Ascending aorta (tissue), 2 donors: ENCODE measurements at places on chromosomes 7 and 10.

DNA sequence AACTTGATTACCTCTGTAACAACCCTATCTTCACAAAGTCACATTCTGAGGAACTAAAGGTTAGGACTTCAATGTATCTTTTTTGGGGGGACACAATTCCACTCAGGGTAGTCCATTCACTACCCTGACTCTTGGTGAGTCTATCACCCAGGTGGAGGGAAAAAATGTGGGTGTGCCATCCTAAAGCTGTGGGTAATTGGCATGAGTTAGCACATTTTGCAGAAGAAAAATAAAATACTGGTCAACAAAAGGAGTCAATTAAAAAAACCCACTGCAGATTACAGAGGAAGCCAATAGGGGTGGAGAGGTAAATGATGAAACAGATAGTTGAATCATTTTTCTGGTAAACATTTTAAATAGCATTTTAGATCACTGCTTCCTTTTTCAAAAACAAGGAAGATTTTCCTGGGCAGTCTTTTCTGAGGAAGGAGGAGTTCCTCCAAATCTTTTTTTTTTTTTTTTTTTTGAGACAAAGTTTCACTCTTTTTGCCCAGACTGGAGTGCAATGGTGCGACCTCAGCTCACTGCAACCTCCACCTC is 5.1 kb upstream of the BLVRA start:
- no peak for DNase-seq

DNA sequence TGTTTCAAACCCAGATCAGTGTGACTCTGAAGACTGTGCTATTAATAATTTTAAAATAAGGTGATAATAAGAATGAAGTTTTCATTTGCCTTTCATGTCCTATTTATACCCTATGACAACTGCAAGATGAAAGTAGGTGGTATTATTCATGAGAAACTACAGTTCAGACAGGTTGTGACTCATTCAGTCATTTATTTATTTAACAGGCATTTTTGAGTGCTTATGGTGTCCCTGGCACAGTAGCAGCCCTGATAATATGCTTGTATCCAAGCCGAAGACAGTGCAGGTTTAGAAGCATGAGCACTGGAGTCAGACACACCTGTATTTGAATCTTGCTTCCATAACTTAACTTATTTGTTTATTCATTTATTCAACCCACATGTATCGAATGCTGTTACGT is 87.1 kb downstream of the FZD1 start:
- no peak for DNase-seq

- no peak for DNase-seq
These were observed 17.5 kb downstream of the CDK13 start for GRCh38 chr7:39967406-39968161.

- DNase-seq, result no peak
These were observed 25.3 kb downstream of the DNMBP start for GRCh38 chr10:99984211-99985034.

DNA sequence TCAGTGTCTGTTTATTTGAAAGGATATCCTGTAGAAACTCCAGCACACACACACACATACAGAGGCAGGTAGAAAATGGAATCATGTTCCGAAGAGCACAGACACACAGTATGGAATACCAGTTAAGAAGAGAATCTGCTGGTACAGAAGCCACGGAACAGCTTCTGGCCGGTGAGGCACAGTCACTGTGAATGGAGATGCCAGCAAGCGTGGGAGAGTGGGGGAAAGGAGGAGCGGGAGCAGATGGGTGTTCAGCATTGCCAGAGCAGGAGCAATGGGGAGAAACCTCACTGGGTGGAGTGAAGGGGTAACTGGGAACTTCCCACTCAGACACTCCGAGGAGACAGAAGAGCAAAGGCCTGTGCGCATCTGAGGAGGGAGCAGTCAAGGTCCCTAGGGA is 9.5 kb upstream of the IMPDH1 start:
- DNase-seq, result no peak

DNA sequence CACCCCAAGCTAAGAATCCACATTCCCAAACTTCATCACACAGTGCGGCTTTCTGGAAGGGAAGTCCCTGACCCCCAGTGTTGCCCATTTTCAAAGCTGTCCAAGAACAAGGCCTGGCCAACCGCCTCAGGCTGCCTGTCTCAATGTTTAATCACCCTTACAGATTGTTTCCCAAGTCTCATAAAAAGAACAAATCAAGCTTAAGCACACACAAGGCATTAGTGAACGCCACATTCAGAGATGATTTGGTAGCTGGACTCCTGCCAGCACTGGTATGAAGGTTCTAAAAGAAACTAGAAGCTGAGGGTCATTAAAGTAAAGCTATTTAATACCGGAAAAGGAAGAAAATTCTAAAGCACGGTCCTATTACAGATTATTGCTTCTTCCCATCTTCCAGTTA is 35.6 kb downstream of the C10orf90 start:
- no peak for DNase-seq

DNA sequence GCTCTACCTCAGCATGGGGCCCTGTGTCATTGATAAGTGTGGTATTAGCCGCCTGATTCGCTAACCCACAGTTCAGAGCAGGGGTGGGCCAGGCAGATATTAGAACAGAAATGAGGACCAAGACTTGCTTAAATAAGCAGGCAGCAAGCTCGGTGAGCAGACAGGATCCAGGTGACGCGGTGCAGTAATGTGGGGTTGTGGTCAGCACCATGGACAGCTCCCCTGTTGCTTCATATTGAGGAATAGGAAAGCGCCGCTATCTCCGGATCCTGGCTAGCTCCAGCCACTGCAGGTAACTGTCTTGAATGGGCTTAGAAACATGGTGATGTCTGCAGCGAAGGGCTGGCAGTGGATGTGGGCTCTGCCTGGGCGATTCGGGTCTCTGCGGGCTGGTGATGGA is 51.3 kb upstream of the GPR26 start:
- DNase-seq, result no peak

GRCh38 chr10:59006511-59007306 is 169.7 kb upstream of the PHYHIPL start:
- DNase-seq, result no peak

- DNase-seq, result no peak
These were observed 197.3 kb downstream of the PCLO start for GRCh38 chr7:82965088-82966036.
